Stromal cell of bone marrow (primary cell): ENCODE measurements at places on chromosomes 6 and 20.

DNA sequence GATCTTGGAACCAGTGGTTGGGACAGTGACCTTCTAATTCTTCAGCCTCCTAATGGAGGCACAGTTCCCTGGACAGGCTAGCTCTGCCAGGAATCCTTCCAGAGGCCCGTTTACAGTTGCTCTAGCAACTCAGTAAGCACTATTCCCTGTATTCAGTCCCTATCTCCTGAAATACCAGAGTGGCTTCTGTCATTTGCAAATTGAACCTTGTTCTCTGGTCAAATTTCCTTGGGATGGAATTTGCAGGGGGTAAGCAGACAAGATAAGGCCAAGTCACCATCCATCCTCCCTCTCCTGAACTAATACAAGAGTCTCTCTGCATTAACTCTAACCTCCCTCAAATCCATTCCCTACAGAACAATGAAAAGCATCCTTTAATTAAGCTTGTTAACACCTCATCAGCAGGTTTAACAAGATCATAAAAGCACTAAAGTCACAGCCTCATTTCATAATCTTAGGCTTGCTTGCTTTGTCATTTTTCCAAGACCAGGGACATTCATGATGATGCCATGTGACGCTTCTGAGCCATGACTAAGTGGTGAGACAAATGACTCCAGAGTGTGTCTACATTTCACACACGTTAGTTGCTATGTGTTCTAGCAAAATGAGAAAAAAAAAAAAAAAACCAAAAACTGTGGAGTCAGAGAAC is 37.1 kb downstream of the SLC22A23 start:
- DNase-seq, result peak; percentile 88

GRCh38 chr20:2946988-2947961 is 74.0 kb downstream of the PTPRA start:
- peak; percentile 34 for DNase-seq

DNA sequence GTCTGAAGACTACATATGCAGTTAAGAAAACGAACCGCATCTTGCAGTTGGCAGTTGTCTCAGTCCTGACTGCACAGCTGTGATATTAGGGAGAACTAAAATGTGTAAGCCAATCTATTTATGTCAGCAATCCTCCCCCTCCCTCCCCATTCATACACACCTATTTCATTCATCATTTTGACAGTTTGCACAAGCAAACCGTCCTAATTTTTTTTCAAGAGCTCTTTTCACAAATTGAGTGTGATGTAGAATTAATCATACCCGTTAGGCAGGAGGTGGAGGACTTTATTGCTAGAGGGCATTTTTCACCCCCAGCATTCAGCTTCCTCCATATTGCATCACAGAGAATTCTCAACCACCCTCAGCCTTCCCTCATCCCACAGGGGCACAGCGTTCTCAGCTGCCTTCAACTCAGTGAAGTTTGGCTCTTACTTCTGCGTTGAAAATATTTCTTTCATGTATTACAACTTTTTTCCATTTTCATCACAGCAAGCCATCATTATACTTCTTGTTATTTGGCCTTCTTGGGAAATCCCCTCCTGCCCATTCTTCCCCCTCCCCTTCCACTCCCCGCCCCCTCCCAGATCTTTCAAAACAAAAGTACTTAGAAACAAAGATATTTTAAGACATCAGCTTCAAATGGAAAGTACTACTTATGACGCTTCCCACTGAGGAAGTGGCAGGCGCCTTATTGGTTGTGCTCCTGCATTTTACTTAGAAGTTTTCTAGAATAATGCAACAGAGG is 37.5 kb downstream of the NOX3 start:
- peak; percentile 80 for DNase-seq

GRCh38 chr6:117449549-117450439 is 24.1 kb upstream of the ROS1 start:
- DNase-seq, result peak; percentile 55

- DNase-seq, result no peak
Measured at GRCh38 chr20:53190225-53190624, 218.1 kb downstream of the TSHZ2 start.

DNA sequence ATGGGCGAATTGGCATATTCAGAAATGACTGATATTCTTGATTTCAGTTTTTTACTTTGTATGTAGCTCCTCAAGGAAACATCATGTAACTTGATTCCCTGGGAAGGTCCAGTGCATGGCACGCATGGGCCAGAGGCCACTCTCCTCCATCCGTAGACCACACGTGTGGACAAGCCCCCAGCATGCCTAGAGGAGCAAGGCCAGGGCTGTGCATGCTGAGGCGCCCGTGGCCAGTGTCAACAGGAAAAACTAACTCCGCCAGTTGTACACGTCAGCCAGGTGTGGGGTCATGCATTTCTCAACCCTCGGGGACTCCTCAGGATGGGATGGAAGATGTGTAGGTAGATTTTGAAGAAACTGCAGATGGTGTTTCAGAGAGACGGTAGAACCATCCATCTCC is 37.8 kb upstream of the CD93 start:
- DNase-seq, result no peak

- peak; percentile 77 for DNase-seq
Measured at GRCh38 chr20:50534567-50534966, 24.4 kb downstream of the PTPN1 start.

DNA sequence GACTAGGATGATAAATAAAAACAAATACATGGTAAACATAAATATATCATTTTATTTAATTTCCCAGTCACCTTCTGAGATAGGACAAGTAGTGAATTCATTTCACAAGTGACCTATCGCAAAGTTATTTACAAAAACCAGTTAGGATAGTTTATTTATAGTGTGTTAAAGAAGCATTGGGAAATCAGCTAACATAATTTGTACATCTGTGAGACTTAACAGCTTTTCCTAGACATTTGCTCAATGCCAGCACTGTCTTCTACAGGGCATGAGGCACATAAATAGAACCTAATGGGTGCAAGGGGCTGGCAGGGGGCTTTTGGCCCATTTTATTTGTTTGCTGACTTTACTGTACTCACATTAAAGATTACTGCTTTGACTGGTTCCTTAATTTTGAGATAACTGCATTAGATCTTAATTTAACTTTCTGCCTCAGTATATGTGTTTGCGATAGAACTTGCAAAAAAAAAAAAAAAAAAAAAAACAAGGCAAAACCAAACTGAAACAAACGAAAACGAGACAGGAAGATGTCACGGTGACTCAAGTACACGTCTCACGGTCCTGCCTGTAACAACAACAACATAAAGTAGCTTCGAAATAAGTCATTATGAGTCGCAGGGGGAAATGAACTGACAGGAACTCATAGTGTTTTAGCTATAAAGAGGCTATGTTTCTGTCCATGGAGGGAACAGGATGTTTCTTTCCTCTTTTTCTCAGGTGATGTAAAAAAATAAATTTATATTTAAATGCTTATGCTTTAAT is 133.7 kb upstream of the GMDS start:
- peak; percentile 61 for DNase-seq

GRCh38 chr6:85472744-85473143 is 22.9 kb downstream of the NT5E start:
- no peak for DNase-seq

DNA sequence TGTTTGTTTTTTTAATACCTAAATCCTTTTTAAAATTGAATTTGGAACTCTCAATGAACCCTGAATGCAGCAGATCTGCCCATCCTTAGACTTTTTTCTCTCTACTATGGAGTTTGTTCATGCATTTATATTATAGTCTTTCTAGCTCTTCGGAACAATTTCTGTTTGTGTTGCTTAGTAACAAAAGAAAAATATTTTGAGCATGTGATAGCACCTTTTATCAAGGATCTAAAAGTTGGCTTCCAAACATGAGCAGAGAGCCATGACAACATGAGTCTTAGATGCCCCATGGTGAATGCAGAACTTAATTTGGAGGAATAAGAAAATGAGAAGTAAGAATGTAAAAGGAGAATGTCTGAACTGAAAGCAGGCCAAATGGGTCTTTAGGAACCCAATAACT is 133.7 kb downstream of the EDN1 start:
- DNase-seq, result no peak

DNA sequence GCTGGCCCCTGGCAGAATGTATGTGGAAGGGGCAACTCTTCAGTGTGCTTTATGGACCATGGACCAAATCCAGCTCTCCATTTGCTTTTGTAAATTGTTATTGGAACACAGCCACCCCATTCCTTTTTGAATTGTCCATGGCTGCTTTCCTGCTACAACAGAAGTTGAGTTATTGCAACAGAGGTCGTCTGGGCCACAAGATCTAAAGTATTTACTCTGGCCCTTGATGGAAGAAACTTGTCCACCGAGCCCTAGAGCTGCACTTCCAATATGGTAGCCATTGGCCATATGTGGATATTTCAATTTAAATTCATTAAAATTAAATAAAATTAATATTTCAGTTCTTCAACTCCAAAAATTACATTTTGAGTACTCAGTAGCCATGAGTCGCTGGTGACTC is 543.5 kb downstream of the PTPRT start:
- no peak for DNase-seq

GRCh38 chr6:169883316-169883715 is 131.9 kb downstream of the ERMARD start:
- DNase-seq, result no peak

GRCh38 chr6:127841811-127842210 is 59.0 kb downstream of the THEMIS start:
- DNase-seq, result no peak

DNA sequence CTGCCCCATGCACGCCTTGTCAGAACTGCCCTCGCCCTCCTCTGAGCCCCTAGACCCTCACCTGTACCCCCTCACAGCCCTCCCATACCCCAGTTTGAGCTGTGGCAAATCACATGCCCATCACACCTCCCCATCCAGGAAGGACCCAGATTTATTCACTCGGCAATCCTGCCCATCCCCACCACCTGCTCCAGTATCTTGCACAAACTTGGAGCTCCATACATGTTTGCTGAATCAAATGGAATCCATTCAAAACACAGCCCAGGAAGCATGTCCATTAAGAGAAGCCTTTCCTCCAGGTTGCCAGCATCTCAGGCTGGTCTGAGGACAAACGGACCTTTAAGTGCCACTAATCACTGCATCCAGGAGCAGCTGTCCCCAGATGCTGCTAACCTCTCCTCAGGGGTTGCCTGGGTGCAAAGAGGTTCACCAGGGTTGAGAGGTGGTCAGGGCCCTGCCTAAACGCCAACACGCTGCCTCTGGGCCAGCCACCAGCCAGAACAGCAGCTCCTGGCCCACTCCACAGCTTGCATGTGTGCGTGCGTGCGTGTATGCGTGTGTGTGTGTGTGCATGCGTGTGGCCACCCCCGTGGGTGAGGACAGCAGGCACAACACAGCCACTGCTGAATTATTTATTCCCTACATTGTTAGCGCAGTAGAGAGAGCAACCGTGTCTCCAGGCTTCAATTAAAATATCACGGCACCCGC is 31.0 kb downstream of the GRM4 start:
- no peak for DNase-seq

DNA sequence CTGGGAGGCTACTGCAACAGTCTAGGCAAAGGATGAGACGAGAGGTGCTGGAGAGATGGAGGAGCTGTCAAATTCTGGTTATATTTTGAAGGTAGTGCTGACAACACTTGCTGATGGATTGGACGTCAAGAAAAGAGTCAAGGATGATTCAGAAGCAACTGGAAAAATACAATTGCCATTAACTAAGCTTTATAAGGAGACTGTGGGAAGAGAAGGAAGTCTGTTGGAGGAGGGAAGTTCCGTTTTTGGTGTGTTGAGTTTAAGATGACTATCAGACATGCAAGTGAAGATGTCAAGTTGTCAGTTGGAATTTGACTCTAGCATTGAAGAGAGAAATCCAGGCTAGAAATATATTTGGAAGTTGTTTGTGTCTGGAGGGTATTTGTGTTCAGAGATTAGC is 358.1 kb downstream of the RNGTT start:
- no peak for DNase-seq

DNA sequence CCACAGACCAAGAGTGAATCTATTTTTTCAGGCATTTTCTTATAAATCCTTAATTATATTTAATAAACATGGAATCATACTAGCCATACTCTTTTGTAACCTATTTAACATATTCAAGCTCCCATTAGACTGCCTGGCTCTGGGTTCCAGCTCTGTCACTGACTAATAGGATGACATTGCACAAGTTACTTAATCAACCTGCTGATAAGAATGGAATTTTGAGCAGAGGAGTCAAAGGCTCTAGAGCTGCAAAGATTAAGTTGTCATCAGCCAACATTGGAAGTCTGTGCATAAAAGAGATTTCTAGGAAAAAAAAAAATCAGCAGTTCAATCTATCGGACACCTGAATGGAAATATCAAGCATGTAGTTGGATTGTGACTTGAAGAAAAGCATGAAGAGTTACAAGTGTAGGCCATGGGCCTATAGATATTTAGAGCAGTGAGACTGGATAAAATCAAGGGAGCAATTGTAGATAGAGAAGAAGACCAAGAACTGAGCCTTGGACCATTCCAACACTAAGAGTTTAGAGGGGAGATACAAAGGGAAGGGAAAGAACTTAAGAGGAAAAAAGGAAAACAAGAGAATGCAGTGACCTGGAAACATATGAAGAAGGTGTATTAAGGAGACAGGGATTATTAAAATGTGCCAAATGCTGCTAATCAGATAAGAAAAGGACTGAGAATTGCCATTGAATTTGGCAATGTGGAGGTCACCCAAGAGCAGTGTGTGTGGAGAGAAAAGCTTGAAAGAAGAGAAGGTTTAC is 11.0 kb upstream of the HINT3 start:
- DNase-seq, result no peak

DNA sequence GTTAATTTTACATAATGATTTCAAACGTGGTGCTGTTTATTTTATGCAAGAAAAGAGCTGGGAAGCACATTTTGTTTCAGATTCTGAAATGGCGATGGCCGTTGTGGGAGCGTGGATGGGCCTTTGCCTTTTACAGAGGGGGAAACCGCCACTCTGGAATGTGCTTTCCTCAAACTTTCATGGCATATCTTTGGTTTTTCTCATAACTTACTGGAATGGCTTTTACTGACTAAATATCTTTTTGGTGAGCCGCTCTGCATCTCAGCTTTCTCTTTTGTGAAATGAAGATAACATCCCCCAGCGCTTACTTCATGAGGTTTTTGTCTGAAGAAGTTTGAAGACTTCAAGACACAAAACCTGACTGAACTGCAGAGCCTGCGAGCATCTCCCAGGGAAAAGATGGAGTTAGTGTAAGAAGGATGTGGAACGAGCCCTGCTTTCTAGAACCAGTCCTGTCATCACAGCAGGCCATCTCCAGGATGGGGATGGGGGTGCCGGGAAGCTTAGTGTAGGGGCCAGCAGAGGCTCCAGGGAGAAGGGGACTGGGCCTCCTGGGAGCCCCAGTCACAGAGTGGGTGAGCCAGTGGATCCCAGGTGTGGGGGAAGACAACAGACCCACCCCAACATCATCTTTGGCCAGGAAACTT is 61.8 kb upstream of the TIAM2 start:
- no peak for DNase-seq

DNA sequence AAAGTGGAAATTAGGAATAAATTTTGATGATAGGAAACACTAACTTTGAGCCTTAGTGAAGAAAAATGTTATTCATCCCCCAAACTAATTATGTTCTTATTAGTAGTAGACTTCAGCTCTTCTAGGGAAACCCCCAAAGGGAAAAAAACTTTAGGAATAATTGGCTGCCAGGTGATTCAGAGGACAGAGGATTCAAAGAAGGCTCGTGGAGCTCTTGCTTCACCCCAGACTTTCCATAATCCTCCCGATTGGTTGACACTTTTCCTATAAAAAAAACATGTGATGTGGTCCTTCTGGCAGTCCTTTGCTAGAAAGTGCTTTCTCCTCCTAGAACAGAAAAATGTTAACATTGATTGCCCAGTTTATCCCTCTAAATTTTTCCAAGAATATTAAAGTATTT is 5.6 kb upstream of the CCDC170 start:
- no peak for DNase-seq

GRCh38 chr6:157548635-157549467 is 167.9 kb downstream of the ZDHHC14 start:
- DNase-seq, result no peak
